Hematopoietic multipotent progenitor cell treated with erythropoietin and hydrocortisone succinate and interleukin-3 and kit ligand, for 4 days (in vitro differentiated cells): ENCODE measurements at places on chromosomes 12 and 14.

DNA sequence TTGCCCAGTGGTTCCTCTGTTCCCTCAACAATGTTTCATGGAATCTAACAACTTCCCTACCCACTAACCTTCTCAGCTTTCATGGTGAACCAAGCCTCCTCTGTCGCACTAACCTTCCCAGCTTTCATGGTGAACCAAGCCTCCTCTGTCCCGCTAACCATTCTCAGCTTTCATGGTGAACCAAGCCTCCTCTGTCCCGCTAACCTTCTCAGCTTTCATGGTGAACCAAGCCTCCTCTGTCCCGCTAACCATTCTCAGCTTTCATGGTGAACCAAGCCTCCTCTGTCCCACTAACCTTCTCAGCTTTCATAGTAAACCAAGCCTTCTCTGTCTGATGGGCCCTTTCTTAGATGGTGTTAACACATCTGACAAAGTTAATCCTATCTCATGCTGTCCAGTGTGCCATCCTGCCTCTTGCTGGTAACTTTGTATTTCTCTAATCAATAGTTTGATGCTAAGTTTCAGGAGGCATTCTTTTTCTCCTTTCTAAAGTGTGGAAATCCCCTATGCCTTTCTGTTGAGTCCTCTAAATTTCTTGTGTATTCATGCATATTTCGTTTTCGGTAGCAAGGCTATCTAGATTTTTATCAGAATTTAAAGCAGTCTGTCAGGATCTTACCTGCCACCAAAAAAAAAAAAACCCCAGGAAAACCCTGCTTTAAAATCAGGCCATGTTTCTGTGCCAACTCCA is 26.8 kb upstream of the KCNK13 start:
- no peak for DNase-seq

DNA sequence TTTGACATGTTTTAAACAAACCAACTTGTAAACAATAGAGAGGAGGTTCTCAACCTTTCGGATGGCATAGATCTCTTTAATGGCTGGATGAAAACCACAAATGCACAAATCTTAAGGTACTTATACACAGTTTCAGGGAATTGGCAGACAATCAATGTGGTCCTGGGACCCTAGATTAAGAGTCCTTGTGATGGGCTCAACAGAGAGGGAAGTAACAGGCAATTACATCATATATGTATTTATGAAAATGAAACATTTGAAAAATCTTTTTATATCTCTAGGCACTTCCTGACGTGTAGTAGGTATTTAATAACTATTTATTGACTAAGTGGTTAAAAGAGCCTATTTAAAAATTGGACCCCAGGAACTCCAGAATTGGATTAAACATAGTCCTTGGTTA is 897 bp downstream of the ACTR10 start:
- peak; percentile 32 for DNase-seq

DNA sequence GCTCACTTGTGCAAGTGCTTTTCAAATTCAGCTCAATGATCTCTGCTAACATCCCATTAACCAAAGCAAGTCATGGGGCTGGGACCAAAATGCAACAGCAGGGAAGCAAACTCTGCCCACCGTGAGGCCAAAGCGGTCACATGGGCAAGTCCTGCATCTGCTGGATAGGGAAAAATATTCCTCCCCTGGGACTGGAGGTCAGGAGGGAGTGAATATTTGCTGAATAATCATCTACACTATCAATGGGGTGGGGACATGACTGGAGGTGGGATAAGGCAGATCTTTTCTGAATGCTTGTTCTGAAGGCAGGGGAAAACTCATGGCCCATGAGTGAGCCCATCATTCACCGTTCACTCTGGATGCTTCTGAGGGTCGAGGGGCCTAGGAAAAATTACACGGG is 45.1 kb upstream of the VRK1 start:
- DNase-seq: no peak

- peak; percentile 78 for DNase-seq
These were observed 10.6 kb upstream of the MAP4K5 start for GRCh38 chr14:50542941-50543418.

- peak; percentile 80 for DNase-seq
These were observed 87.6 kb downstream of the SEC23A start for GRCh38 chr14:39015360-39015961.

DNA sequence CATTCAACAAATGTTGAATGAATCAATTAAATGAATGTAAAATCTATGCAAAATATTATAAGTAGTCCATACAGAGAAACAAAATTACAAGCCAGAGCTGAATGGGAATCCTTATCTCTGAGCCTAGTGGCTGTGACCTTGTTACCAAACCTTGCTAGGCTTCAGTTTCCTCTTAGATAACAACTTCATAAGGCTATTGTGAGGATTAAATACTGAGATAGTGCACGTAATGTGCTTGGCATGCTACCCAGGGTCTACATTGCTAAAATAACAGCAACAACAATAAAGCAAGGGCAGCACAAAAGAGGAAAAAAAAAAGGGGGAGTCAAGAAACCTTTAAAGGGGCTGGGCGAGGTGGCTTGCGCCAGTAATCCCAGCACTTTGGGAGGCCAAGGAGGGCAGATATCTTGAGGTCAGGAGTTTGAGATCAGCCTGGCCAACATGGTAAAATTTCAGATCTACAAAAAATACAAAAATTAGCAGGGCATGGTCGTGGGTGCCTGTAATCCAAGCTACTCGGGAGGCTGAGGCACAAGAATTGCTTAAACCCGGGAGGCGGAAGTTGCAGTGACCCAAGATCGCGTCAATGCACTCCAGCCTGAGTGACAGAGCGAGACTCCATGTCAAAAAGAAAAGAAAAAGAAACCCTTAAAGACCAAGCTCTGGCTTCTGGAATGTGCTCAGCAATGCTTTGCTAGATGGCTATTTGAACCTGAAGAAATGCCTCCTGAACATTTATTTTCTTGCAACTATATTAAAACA is 14.1 kb downstream of the STAB2 start:
- peak; percentile 31 for DNase-seq

DNA sequence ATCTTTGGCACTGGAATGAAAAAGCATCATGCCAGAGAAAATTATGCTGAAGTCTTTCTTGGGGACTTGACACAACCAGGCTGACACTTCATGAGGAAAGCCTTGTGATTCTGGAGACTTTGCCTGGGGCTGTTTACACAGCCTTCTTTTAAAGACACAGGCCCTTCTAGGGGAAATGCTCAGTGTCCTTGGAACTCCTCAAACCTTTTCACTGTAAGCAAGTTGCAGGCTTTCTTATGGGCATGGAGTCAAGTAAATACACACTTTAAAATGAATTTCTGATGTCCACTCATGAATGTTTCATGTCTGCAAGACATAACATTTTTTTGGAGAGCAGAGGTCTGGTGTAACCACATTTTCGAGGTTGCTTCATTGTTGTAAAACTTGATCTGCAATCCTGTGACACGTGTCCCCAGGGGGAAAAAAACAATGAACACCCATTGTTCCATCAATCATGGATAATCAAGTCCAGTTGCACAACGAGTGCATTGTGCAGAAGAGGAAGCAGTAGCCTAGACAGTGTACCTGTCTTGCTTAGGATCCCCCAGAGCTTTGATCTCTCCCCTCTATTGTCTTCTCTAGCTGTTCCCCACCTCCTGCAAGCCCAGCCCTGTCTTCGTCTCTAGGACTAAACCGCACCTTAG is 155.1 kb upstream of the PRICKLE1 start:
- no peak for DNase-seq

GRCh38 chr12:15697201-15697600 is 92.0 kb downstream of the EPS8 start:
- no peak for DNase-seq

- DNase-seq: no peak
These were observed 213.1 kb downstream of the TMEM121 start for GRCh38 chr14:105739331-105740102.

DNA sequence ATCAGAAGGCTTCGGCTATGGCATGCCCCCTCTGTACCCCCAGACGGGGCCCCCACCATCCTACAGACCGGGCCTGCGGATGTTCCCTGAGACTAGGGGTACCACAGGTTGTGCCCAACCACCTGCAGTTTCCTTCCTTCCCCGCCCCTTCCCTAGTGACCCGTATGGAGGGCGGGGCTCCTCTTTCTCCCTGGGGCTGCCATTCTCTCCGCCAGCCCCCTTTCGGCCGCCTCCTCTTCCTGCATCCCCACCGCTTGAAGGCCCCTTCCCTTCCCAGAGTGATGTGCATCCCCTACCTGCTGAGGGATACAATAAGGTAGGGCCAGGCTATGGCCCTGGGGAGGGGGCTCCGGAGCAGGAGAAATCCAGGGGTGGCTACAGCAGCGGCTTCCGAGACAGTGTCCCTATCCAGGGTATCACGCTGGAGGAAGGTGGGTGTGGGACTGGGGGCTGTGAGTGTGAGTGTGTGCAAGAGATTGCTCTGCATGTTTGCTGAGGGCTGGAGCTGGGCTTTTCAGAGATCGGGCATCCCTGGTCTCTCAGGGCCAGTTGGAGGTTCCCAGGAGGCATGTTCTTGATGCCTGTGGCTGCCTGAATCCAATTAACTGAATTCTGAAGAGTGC is 8.6 kb downstream of the NFATC4 start:
- no peak for DNase-seq

- DNase-seq: peak; percentile 69
These were observed 982 bp downstream of the BCL7A start for GRCh38 chr12:122022393-122023338.

DNA sequence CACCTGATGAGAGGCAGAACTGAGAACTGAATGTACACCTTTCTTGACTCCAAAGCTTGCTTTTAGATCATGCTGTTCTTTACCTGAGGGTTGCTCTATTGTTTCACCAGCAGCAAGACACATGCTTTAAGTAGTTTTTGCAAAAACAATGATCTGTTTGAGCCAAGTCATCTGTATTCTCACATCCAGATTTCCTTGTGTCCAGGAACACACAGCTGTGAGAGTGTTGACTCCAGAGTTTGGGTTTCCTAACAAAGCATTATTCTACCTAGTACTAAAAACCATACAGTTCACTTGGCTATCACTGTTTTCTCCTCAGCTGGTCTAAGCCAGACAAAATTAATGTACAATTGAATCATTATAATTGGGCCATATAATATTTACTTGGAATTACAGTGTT is 120.4 kb downstream of the STAB2 start:
- no peak for DNase-seq

DNA sequence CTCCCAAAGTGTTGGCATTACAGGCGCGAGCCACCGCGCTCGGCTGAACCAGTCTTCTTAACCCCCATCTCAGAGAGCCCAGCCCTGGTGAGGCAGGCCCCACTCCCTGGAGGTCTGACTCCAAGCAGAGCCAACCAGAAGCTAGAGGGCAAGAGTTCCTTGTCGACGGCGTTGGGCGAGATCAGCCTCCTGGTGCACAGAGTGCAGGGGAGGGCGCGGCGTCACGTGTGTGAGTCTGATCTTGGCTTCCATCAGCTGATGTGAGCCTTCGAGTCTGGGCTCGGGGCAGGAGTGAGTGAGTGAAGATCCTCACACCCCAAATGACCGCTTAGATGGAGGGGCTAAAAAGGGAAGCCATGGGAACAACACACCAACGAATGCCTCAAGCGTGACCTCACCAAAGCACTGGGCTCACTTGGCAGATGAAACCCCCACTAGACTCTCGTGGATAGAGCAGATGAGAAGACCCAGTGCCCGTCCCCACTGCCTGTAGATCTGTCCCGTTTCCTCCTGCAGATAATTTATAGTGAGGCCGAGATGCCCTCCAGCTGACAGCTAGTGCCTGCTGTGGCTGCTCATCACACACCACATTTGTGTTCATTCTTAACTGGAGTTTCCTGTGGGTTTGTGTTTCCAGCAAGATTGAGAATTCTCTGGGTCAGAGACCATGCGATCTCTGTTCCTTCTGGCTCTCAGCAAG is 28.6 kb upstream of the ADGRD1 start:
- no peak for DNase-seq

GRCh38 chr12:93429852-93430251 is 11.9 kb downstream of the UBE2N start:
- no peak for DNase-seq

DNA sequence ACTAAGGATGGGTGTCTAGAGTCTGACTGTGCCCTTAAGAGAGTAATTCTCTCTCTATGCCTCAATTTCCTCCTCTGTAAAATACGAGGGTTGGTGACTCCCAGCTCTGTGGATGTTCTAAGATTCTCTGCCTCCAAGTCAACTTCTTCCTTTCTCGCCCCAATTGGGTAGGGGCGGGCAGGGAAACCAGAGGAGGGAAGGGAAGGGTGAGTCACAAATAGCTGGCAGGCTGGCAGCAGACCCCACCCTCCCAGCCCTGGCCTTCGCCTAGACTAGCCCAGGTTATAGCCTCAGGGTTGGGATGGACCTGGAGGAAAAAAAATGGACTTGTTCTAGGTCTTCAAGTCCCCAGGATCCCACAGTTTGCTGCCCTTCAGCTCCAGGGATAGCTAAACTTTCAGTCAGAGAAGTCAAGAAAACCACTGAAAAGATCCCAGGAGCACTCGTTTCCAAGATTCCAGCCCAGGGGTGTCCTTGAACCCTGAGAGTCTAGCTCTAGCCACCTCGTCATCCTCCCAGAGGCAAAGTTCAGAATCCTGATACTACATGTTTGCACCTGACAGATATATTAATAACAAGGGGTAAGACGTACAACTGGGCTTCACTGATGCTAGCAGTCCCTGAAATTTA is 2.3 kb downstream of the DGKA start:
- DNase-seq: peak; percentile 56

DNA sequence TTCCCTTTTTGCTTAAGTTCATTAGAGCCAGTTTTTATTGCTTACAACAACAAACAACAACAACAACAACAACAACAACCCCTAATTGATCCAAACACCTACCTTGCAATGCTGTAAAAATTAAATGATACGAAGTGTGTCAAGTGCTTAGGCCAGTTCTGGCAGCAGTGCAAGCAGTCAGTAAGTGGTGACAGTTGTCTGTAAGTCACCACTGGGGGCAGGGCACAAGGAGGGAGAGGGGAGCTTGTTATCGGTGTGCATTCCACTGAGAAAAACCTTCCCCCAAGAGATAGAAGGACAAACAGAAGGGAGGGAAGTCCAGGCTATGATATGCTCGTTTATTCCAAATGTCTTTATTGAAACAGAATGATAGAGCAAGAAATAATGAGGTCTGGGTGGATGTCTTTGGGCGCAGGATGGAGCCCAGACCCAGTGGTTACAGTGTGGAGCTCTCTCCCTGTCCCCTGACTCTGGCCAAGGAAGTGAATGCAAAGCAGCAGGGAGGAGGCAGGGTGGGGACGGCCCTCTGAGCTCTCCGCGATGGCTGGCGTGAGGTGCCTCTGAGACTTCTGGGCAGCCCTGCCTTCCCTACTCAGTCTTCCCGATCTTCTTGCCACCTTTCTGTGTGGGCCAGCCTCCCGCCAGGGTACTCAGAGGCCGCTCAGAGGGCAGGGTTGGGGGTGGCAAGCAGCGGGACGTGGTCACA is 6.5 kb downstream of the SLC22A17 start:
- no peak for DNase-seq
